ENCODE measurements at places on chromosomes 7 and 10. TPM values are rescaled to one million over a fixed set of nuclear protein-coding genes. Genes with fewer than 3 reads are reported as not detected.

The CTAGE8 gene
- not detected for polyA plus RNA-seq

The FAM180A gene
- 2.2 TPM for polyA plus RNA-seq

The ANKRD61 gene
- polyA plus RNA-seq = 0.07 TPM

The ANKRD22 gene
- polyA plus RNA-seq = 14.7 TPM

The ARMH3 gene
- polyA plus RNA-seq = 9.6 TPM

All from adipose tissue (tissue), 3 donors.